H9 (cell line): ENCODE measurements at places on chromosomes 6 and 20. TPM values are rescaled to one million over a fixed set of nuclear protein-coding genes. Genes with fewer than 3 reads are reported as not detected.

GRCh38 chr20:53941680-53942471, 128.5 kb downstream of the BCAS1 start:
- H3K4me1 ChIP-seq = peaks cover 15% of the 10 kb centered on the region; the same call in 1 of the 2 replicates
- H3K4me3 ChIP-seq = peak overlapping the region; percentile 35
- peak overlapping the region; percentile 55 for H3K27ac ChIP-seq

DNA sequence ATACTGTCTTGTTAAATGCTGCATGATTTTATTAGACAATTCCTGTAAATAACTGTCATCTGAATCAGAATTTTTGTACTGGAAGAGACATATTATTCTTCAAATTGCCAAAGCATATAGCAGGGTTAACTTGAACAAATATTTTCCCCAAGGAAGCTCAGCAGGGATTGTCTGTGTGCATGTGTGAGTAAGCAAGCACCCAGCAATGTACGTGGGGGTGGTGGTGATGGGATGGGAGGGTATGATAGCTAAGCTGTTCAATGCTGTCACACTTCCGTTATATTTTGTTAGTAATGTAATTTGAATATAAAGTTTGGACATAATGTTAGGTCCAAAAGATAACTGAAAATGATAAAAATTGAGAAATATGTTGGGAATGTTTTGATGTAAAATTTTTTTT, 118.1 kb downstream of the MYB start:
- no peak overlapping the region for H3K27ac ChIP-seq
- no peak for DNase-seq
- no peak overlapping the region for H3K4me3 ChIP-seq
- no peaks in the 10 kb centered on the region for H3K4me1 ChIP-seq
- no peaks in the 10 kb centered on the region for H3K27me3 ChIP-seq

- no peaks in the 10 kb centered on the region for H3K27me3 ChIP-seq
- no peak for DNase-seq
- no peak overlapping the region for H3K4me3 ChIP-seq
- no peaks in the 10 kb centered on the region for H3K36me3 ChIP-seq
- H3K27ac ChIP-seq = no peak overlapping the region
These were observed 141.0 kb downstream of the TBXT start for GRCh38 chr6:166026586-166027126.

DNA sequence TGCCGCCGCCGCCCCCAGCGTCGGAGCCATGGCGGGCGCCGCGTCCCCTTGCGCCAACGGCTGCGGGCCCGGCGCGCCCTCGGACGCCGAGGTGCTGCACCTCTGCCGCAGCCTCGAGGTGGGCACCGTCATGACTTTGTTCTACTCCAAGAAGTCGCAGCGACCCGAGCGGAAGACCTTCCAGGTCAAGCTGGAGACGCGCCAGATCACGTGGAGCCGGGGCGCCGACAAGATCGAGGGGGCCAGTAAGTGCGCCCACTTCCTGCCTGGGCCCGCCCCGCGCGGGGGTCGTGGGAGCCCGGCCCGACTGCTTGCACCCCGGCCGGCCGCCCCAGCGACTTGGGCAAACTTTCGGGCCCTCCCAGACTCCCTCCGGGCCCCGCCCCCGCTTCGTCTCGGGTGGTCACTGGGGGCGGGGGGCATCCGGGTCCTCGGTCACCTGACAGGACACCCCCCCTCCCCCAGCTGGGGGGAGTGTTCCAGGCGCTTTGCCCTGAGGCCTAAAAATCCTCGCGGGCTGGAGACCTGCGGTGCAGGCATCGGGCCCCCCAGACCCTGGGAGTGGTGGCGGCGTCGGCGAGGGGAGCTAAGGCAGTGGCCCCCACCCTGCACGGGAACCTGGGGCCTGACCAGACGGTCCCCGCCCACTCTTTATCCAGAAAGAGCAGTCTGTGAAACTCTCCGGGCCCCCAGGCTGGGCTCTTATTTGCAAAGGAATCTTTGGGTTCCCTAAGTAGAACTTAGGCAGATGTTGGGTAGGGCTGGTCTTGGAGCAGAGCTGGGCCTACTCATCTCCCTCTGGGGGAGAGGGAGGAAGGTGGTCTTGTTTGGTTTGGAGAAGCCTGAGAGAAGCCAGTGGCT, 501 bp downstream of the PLCG1 start:
- DNase-seq = peak; percentile 87
- H3K27ac ChIP-seq = no peak overlapping the region
- peaks cover 3% of the 10 kb centered on the region; the same call in 2 of the 3 replicates for H3K36me3 ChIP-seq
- H3K4me3 ChIP-seq = peak overlapping the region; percentile 91

DNA sequence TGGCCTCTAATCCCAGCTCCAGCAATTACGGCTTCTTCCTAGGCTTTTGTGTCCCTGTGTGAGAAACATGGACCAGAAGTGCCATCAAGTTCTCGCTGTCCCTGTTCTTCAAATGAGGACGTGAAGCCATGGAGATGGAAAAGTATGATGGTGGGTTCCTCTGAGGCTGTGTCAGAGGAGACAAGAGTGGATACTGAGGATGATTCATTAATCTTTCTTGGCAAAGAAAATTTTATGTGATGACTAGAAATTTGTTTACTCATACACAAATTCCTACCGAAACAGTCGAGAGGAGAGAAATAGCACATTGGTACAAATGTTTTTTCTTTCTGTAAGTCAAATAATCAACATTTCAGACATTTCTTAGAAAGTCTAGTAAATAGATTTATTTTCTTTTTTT, 35.0 kb upstream of the PNRC1 start:
- no peak overlapping the region for H3K27ac ChIP-seq
- no peak for DNase-seq
- peaks cover 8% of the 10 kb centered on the region; the same call in 1 of the 2 replicates for H3K4me1 ChIP-seq
- no peaks in the 10 kb centered on the region for H3K36me3 ChIP-seq

DNA sequence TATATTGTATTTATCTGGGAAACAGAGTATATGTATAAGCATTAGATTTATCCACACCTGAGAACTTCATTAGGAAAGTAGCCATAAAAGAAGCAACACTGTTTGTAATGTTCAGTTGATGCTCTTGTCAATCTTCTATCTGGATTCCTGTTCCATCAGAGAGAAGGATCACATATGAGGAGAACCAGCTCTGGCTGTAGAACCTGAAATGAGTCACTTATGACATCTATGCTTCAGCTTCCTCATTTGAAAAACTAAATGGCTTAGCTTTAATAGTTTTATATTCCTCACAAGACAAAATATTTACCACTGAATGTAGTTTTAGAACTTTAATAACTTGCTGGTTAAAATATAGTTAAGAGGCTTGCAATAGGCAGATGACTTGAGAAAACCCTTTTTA, 144.7 kb downstream of the TASP1 start:
- H3K36me3 ChIP-seq = peaks cover 22% of the 10 kb centered on the region
- H3K27me3 ChIP-seq = no peaks in the 10 kb centered on the region
- no peak overlapping the region for H3K4me3 ChIP-seq
- DNase-seq = no peak
- H3K4me1 ChIP-seq = peaks cover 8% of the 10 kb centered on the region; the same call in 1 of the 2 replicates

- H3K27ac ChIP-seq = no peak overlapping the region
- no peak overlapping the region for H3K4me3 ChIP-seq
- H3K27me3 ChIP-seq = no peaks in the 10 kb centered on the region
- H3K4me1 ChIP-seq = no peaks in the 10 kb centered on the region
These were observed 213.7 kb downstream of the ANKRD60 start for GRCh38 chr20:58014628-58015315.

DNA sequence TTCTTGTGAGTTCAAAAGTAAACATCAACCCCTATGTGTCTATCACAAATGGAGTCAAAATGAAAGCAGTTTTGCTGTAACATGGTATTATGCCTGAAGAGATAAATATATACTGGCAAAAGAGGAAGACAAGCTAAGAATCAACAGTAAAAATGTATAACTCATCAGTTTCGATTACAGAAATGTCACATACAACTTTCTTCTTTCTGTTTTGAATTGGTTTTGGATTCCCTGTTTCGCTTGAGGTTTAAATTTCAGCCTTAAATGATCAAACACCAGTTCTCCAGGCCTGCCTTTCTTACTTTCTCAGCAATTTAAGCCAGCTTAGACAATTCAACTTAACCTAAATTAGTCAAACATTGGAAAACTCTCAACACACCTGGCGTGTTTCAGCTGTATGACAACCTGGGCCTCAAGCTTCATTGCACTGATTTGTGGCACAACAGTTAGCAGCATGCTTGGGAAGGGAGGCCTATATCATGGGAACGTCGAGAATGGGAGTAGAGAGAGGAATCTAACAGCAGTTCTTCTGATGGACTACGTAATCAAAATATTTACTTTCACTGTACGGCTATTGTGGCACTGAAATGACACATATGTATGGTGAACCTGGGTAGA, 51.9 kb upstream of the MARCKS start:
- H3K4me3 ChIP-seq = no peak overlapping the region
- H3K27ac ChIP-seq = no peak overlapping the region
- DNase-seq = no peak
- H3K36me3 ChIP-seq = no peaks in the 10 kb centered on the region
- no peaks in the 10 kb centered on the region for H3K27me3 ChIP-seq

DNA sequence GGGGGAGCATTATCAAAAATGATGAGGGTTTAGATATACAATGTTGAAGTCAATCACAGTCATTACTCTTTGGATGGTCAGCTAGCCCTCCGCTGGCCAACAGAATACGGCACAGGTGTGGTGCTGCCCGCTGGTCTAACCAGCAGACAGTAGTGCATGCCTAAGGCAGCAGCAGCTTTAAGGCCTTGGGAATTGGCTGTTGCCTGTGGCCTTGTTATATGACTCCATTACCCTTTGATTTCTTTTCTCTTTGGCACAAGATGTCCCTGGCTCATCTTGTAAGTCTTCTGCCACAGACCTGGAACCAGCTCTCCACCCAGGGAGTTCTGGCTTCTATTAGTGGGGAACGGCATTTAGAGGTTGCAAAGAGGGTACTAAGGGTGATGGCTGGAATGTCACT, 110.2 kb downstream of the WDR27 start:
- no peak overlapping the region for H3K4me3 ChIP-seq
- DNase-seq = no peak
- H3K27ac ChIP-seq = no peak overlapping the region
- H3K4me1 ChIP-seq = no peaks in the 10 kb centered on the region

DNA sequence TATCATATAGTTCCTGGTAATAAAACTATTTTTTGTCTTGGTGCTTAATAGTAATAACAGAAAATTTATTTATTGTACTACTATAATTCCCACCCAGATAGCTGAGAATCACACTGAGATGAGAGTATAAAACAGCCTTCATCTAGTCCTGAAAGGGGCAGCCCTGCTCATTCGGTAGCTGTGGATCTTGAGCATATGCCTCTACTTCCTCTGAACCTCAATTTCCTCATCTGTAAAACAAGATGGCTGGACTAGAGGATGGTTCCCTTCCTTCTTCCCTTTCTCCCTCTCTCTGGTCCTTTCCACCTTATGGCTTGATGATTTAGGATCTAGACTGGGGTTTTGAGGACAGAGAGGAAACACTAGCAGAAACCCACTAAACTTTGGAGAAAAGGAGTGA, 15.0 kb downstream of the FKBP5 start:
- no peak for DNase-seq
- no peak overlapping the region for H3K27ac ChIP-seq
- no peaks in the 10 kb centered on the region for H3K36me3 ChIP-seq
- no peaks in the 10 kb centered on the region for H3K4me1 ChIP-seq

Gene PAK5
- total RNA-seq = 0.20 and 0.37 TPM in 2 replicates

Gene ARFGAP1
- total RNA-seq = 111 and 114 TPM in 2 replicates

Gene PFDN4
- total RNA-seq = 69.1 and 73.6 TPM in 2 replicates

Gene NOX3
- not detected in 2 replicates for total RNA-seq

Gene SCUBE3
- 2.2 and 2.7 TPM in 2 replicates for total RNA-seq
